Stimulated activated CD4-positive, alpha-beta T cell treated with anti-CD3 and anti-CD28 coated beads, Interleukin-4, amount 100 ng/mL, for 1 hour (primary cell): ENCODE measurements at places on chromosomes 4 and X.

DNA sequence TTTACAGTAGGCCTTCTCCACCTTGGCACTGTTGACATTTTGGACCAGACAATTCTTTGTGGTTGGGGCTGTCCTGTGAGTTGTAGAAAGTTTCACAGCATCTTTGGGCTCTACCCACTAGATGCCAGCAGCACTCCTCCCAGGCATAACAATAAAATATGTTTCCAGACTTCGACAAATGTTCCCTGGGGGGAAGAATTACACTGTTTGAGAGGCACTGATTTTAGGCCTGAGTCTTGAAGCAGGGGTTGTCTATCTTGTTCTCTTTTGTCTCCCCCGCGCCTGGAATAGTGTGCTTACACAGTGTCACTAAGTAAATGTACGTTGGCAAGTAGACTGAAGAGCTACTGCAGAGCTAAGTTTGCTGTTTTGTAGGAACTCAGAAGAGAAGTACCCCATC, 254.4 kb upstream of the BOD1L1 start:
- DNase-seq = no peak

- DNase-seq = no peak
Measured at GRCh38 chr4:11468901-11469300, 40.2 kb upstream of the HS3ST1 start.

- no peak for DNase-seq
Measured at GRCh38 chrX:52608961-52609360, 45.7 kb downstream of the SSX7 start.

GRCh38 chr4:6446538-6447451, 25.6 kb downstream of the PPP2R2C start:
- DNase-seq = no peak

GRCh38 chr4:874056-874455, 48.1 kb upstream of the CPLX1 start:
- DNase-seq = no peak

- DNase-seq = no peak
Measured at GRCh38 chrX:103586314-103586646, 965 bp downstream of the TCEAL4 start.
